Ascending aorta (tissue), 2 donors: ENCODE measurements at places on chromosomes 1 and 21. TPM values are rescaled to one million over a fixed set of nuclear protein-coding genes. Genes with fewer than 3 reads are reported as not detected.

STPG1 gene
- total RNA-seq: 11.0 TPM

PPIAL4G gene
- total RNA-seq: not detected

DNA sequence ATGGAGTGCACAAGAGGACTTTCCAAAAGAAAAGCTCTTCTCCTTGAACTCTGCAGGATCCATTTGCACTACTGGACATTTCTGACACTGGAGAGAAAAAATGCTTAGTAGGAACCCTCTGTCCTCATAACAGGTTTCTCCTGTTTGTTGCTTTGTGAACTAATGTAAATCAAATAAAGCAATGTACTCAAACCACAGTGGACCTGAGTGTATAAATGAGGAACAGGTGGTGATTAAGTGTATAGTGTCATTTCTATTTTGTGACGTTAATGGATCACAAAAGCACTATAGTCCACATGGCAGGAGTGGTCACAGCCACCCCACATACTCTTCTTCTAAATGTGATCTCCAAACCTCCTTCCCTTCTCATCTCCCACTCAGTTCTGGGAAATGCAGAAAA lies 268.4 kb upstream of the DUSP10 start:
- no peaks in the 10 kb centered on the region for H3K36me3 ChIP-seq
- no peak overlapping the region for H3K27ac ChIP-seq
- DNase-seq: no peak

- H3K27ac ChIP-seq: no peak overlapping the region
- H3K4me1 ChIP-seq: no peaks in the 10 kb centered on the region
- DNase-seq: no peak
- no peaks in the 10 kb centered on the region for H3K27me3 ChIP-seq
Measured at GRCh38 chr1:11248169-11248568, 14.2 kb downstream of the MTOR start.

DNA sequence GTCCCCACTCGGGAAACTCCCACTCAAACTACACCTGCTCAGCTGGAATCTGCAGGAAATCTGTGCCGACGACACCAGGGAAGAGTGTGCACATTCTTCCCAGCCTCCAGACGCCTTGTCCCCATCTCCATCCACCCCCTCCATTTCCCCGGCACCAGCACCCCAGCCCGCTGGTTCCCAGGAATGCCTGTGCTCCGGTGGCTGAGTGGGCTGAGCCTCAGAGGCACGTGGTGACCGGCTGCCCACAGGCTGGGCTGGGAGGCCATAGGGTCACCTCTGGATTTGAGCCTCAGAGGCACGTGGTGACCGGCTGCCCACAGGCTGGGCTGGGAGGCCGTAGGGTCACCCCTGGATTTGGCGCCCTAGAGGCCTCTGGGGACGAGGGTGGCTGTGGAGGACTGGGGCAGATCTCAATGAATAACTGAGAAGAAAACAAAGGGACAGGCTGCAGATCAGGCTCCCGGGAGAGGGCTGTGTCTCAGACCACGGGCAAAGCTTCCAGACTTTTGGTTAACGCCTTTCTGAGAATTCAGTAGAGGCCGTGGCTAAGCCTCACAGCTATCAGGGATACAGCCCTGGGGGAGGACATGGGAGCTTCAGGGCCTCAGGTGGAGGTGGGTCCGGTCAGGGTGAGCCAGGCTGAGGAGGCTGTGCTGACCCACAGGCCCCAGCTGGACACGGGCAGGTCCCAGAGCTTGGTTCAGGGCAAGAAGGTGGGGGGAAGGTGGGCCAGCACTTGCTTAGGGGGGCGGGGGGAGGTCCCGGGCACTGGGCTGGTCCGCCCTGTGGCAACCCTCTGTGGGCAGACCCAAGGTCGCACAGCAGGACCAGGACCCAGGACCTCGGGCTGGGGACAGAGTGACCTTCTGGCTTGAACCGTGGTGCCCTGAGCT lies 17.3 kb upstream of the TTLL10 start:
- H3K4me1 ChIP-seq: peaks cover 4% of the 10 kb centered on the region
- no peaks in the 10 kb centered on the region for H3K27me3 ChIP-seq
- no peak for DNase-seq

DNA sequence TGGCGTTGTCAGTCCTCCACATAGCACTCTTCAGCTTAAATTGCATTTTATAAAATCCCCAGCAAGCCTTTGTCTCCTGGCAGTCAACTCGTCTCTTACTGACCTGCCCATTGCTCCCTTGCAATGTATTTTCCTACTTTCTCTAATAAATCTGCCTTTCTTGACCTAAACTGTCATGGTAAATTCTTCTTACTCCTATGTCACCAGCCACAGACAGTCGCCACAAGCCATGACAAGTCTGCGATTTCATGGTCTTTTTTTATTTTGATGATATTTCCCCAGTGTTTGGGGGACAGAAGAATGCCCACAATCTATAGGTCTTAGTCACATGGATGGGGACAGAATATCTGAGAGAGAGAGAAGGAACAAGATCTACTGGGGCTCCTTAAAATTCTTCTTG lies 8.4 kb downstream of the IFNAR2 start:
- H3K4me3 ChIP-seq: no peak overlapping the region
- DNase-seq: no peak
- H3K4me1 ChIP-seq: no peaks in the 10 kb centered on the region
- H3K27ac ChIP-seq: no peak overlapping the region
- H3K27me3 ChIP-seq: no peaks in the 10 kb centered on the region

DNA sequence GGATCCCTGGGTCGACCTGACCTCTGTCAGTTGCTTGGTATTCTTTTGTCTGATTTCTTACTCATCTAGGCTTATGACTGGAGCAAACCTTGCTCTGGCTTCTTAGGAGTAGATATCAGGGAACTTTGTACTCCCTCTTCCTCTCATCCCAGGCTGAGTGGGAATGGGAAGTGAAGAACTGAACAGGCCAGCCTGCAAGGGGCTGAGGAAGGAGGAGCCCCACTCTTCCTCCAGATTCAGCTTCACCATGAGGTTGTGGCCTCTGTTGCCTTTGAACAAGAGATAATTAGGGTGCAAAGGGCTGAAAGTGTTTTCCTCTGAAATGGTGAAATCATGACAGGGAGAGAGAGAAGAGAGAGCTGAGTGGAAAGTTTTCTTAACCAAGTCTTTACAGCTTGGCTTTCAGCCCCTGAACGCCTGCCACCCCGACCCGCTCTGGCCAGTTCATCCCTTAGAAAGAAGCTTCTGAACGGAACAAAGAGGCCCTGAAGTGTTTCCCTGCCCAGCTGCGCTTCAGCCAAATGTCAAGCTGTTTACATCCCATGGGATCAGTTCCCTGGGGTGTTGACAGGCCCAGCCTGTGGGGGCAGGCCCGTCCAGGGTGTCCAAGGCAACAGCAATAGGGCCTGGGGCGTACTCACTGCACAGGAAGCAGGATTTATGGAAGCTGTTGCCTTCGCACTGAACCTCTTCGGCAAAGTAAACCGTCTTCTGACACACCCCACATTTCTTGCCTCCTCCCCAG lies 11.2 kb downstream of the CSRP1 start:
- peak overlapping the region; percentile 28 for H3K4me3 ChIP-seq
- H3K4me1 ChIP-seq: peaks cover 58% of the 10 kb centered on the region
- DNase-seq: no peak
- no peaks in the 10 kb centered on the region for H3K27me3 ChIP-seq
- peak overlapping the region; percentile 80 for H3K27ac ChIP-seq
- H3K36me3 ChIP-seq: peaks cover 35% of the 10 kb centered on the region

GRCh38 chr21:33897739-33898138 lies 17.9 kb downstream of the ATP5PO start:
- peaks cover 16% of the 10 kb centered on the region for H3K4me1 ChIP-seq
- H3K36me3 ChIP-seq: no peaks in the 10 kb centered on the region
- H3K27me3 ChIP-seq: no peaks in the 10 kb centered on the region
- H3K4me3 ChIP-seq: no peak overlapping the region
- DNase-seq: no peak

DNA sequence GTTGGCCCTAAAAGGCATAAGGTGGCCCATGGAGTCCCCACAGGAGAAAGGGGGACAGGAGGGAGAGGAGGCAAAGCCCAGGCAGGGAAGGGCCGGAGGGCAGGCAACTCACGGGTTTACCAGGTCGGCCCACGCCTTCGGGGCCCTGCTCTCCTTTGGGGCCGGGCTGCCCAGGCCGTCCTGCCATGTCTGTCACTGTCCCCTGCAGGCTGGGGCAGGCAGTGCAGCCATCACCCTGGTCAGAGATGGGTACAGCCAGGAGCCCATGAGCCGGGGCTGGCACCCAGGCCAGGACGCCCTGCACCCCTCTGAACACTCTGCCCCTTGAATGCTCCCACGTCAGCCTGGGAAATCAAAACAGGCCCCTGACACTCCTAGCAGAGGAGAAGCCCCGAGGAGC lies 19.8 kb downstream of the COL16A1 start:
- DNase-seq: no peak
- H3K4me3 ChIP-seq: no peak overlapping the region
- no peak overlapping the region for H3K27ac ChIP-seq
- H3K4me1 ChIP-seq: no peaks in the 10 kb centered on the region
- H3K36me3 ChIP-seq: peaks cover 49% of the 10 kb centered on the region

DNA sequence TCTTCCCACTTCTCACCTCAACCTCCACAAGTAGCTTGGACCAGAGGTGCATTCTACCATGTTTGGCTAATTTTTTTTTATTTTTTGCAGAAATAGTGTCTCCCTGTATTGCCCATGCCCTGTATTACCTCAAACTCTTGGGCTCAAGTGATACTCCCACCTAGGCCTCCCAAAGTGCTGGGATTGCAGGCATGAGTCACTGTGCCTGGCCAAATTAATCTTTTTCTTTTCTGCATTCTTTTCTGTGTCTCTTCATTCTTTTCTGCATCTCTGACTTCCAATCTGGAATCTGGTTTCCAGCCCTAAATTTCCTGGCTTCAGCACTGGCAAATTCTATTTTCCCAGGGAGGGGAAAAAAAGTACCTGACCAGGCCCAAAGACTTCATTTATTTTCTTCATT lies 31.2 kb upstream of the TACSTD2 start:
- no peak overlapping the region for H3K4me3 ChIP-seq
- no peaks in the 10 kb centered on the region for H3K27me3 ChIP-seq
- H3K36me3 ChIP-seq: no peaks in the 10 kb centered on the region
- no peak for DNase-seq
- H3K4me1 ChIP-seq: no peaks in the 10 kb centered on the region
- no peak overlapping the region for H3K27ac ChIP-seq
